Stimulated activated naive B cell treated with anti-CD40 and anti-IgM and Interleukin-4, amounts not matched to agents 10 μg/mL and 1 μg/mL and 100 μg/mL, for 72 hours (primary cell): ENCODE measurements at places on chromosomes 16 and 17.

- no peak for DNase-seq
- H3K27me3 ChIP-seq = no peaks in the 10 kb centered on the region
- H3K36me3 ChIP-seq = no peaks in the 10 kb centered on the region
Measured at GRCh38 chr16:49559242-49559641, 185.6 kb downstream of the C16orf78 start.

DNA sequence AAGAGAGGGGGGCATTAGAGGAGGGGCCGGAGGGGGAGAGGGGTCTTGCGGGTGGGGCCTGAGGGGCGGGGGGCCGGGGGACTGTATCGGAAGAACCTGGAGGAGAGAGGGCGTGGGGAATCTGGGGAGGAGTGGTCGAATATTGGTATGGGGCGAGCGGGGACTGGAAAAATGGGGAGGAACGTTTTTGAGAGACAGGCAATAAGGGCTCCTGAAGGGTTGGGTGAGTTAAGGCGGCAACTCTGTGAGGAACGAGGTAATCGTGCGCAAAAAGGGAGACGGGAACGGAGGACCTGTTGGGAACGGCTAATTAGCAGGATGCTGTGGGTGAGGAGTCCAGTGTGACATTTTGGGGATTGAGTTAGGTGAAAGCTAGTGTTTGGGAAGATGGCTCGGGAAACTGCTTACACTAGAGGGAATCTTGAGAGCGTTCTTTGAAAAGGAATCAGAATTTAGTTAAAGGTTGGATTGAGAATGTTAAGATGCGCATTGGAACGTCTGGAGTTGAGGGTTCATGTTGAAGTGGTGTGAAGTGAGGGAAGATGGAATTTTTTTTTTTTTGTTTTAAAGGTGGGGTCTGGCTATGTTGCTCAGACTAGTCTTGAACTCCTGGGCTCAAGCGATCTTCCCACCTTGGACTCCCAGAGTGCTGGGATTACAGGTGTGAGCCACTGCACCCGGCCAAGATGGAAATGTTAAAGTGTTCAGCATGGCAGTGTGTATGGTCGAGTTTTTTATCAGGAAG lies 662 bp downstream of the WIPF2 start:
- peak overlapping the region; percentile 90 for H3K27ac ChIP-seq
- no peaks in the 10 kb centered on the region for H3K27me3 ChIP-seq
- H3K36me3 ChIP-seq = peaks cover 11% of the 10 kb centered on the region
- peaks cover 30% of the 10 kb centered on the region for H3K4me1 ChIP-seq
- H3K4me3 ChIP-seq = peak overlapping the region; percentile 94

DNA sequence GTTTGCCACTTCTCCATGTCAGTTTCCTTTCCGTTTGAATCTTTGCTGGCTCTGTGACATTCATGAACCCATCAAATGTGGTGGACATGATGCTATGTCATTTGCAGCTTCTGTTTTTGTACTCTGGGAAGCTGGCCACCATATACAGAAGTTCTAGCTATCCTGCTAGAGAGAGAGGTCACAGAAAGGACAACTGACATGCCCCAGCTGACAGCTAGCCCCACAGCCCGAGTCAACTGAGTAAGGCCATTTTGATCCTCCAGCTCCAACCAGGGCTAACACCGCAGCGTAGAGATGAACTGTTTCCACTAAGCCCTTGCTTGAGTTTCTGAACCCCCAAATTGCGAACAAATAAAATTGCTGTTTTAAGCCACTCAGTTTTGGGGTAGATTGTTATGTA lies 33.8 kb downstream of the CCDC42 start:
- no peak overlapping the region for H3K4me3 ChIP-seq
- H3K4me1 ChIP-seq = no peaks in the 10 kb centered on the region
- peaks cover 3% of the 10 kb centered on the region for H3K36me3 ChIP-seq
- H3K27ac ChIP-seq = no peak overlapping the region

- H3K27ac ChIP-seq = no peak overlapping the region
- peaks cover 5% of the 10 kb centered on the region for H3K4me1 ChIP-seq
- H3K27me3 ChIP-seq = no peaks in the 10 kb centered on the region
- no peak for DNase-seq
Measured at GRCh38 chr17:63292421-63292820, 153.7 kb downstream of the CYB561 start.

DNA sequence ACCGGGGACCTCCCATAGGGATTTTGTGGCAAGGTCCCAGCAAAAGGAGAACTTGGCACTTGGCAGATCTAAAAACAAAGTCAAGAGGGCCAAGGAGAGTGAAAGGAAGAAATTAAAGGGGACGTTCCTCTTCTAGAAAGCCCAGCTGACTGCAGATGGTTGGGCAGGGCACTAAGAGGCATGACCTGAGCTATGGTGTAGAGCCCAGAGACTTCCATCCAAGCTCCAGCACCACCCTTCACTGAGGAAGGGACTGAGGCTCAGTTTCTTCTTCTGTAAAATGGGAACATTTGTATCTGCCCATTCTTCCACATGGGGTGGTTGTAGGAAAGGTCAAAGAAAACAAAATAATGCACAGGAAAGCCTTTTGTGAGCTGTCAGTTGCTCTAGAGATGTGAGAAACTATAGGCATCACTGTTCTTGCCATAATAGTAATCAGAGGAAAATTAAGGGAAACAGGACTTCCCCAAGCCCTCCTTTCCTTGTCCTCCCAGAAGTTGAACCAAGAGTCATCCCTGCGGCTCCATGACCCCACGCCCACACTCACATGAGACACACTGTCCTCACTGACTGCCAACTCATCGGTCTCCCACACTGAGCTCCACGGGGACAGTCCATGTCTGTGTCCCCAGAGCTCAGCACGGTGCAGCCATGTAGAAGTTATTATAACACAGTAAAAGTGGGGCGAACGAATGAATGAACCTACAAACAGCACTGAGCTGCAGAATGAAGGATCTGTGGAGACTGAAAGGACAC lies 10.4 kb downstream of the CD300LF start:
- no peak for DNase-seq
- no peak overlapping the region for H3K4me3 ChIP-seq
- peaks cover 14% of the 10 kb centered on the region for H3K27me3 ChIP-seq
- peaks cover 7% of the 10 kb centered on the region for H3K4me1 ChIP-seq
- no peaks in the 10 kb centered on the region for H3K36me3 ChIP-seq

GRCh38 chr16:28569968-28570752 lies 16.4 kb downstream of the SGF29 start:
- H3K36me3 ChIP-seq = peaks cover 36% of the 10 kb centered on the region
- H3K27me3 ChIP-seq = no peaks in the 10 kb centered on the region
- H3K27ac ChIP-seq = no peak overlapping the region
- peaks cover 19% of the 10 kb centered on the region for H3K4me1 ChIP-seq

- H3K4me1 ChIP-seq = peaks cover 76% of the 10 kb centered on the region
- no peak overlapping the region for H3K4me3 ChIP-seq
- no peaks in the 10 kb centered on the region for H3K27me3 ChIP-seq
- H3K27ac ChIP-seq = peak overlapping the region; percentile 83
- no peak for DNase-seq
- peaks cover 62% of the 10 kb centered on the region for H3K36me3 ChIP-seq
Measured at GRCh38 chr16:11050536-11050935, 106.2 kb downstream of the CLEC16A start.

GRCh38 chr16:81277541-81278080 lies 37.2 kb upstream of the GAN start:
- no peak overlapping the region for H3K4me3 ChIP-seq
- H3K4me1 ChIP-seq = no peaks in the 10 kb centered on the region
- peaks cover 4% of the 10 kb centered on the region for H3K27me3 ChIP-seq
- H3K27ac ChIP-seq = no peak overlapping the region

GRCh38 chr16:69848637-69849545 lies 86.8 kb downstream of the WWP2 start:
- peaks cover 54% of the 10 kb centered on the region for H3K36me3 ChIP-seq
- H3K27ac ChIP-seq = no peak overlapping the region
- H3K4me1 ChIP-seq = no peaks in the 10 kb centered on the region
- no peak for DNase-seq

DNA sequence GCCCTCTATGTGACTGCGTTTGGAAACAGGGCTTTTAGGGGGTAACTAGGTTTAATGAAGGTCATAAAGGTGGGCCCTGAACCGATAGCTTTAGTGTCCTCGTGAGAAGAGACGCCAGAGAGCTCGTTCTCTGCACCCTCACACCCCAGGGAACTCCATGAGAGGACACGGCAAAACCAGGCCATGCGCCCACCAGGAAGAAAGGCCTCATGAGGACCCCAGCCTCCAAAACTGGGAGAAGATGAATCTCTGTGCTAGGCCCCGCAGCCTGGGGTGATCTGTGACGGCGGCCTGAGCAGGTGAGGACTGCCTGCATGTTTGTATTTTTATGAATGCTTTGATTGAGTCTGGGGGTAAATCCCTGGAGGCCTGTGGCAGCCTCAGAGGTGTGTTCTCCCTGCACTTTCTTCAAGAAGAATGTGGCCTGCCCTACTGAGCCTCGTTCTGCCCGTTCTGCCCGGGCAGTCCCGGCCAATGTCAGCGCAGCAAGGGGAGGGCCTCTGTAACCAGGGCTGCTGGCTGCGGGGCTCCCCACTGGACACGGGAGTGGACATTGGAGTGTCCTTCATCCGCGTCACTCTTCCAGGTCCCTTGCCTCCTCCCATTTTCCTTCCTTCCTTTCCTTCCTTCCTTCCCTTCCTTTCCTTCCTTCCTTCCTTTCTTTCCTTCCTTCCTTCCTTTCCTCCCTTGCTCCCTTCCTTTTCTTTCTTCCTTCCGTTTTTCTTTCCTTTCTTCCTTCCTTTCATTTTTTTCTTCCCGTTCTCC lies 6.8 kb upstream of the RNF213 start:
- H3K4me1 ChIP-seq = peaks cover 29% of the 10 kb centered on the region
- H3K27me3 ChIP-seq = no peaks in the 10 kb centered on the region
- no peak for DNase-seq

GRCh38 chr17:82890339-82890730 lies 50.5 kb upstream of the ZNF750 start:
- H3K27me3 ChIP-seq = no peaks in the 10 kb centered on the region
- peak overlapping the region; percentile 45 for H3K27ac ChIP-seq
- DNase-seq = no peak
- peaks cover 48% of the 10 kb centered on the region for H3K36me3 ChIP-seq
- peaks cover 46% of the 10 kb centered on the region for H3K4me1 ChIP-seq
